ENCODE measurements at places on chromosomes 2 and 18. TPM values are rescaled to one million over a fixed set of nuclear protein-coding genes. Genes with fewer than 3 reads are reported as not detected.

DNA sequence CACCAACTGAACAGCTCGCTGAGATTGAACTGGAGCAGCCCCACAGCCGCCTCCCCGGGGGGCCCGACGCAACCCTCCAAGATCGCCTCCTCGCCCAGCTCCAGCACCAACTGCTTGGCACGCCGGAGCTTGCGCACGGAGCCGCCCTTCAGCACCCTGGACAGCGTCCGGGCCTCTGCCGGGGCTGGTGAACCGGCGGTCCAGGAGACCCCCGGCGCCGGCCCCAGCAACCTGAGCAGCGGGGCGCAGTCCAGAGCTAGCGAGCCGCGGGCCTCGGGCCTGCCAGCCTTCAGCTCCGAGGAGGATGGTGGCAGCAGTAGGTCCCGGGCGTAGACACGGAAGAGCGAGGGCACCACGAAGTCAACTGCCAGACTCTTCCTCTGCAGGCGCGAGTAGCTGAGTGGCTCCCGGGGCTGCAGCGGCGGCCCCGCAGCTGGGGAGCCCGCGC, 1.2 kb downstream of the ALK start:
- no peak overlapping the region for H3K4me3 ChIP-seq
- no peaks in the 10 kb centered on the region for H3K4me1 ChIP-seq
- H3K36me3 ChIP-seq: no peaks in the 10 kb centered on the region
- no peak overlapping the region for H3K27ac ChIP-seq
- DNase-seq: no peak
- H3K27me3 ChIP-seq: peaks cover 28% of the 10 kb centered on the region

GRCh38 chr2:76737607-76738006, 784.6 kb downstream of the LRRTM4 start:
- no peak overlapping the region for H3K4me3 ChIP-seq
- no peaks in the 10 kb centered on the region for H3K4me1 ChIP-seq
- no peaks in the 10 kb centered on the region for H3K27me3 ChIP-seq
- H3K27ac ChIP-seq: no peak overlapping the region
- no peak for DNase-seq

CDC42EP3 gene
- total RNA-seq: 152 TPM

GRCh38 chr18:6004119-6004518, 108.8 kb upstream of the TMEM200C start:
- no peaks in the 10 kb centered on the region for H3K27me3 ChIP-seq
- H3K36me3 ChIP-seq: no peaks in the 10 kb centered on the region
- H3K4me1 ChIP-seq: peaks cover 7% of the 10 kb centered on the region

GRCh38 chr2:30266051-30266621, 34.8 kb downstream of the LBH start:
- H3K4me3 ChIP-seq: no peak overlapping the region
- H3K27me3 ChIP-seq: no peaks in the 10 kb centered on the region
- H3K27ac ChIP-seq: peak overlapping the region; percentile 100

GRCh38 chr2:221810245-221810644, 238.1 kb upstream of the EPHA4 start:
- no peaks in the 10 kb centered on the region for H3K36me3 ChIP-seq
- no peak for DNase-seq
- H3K4me1 ChIP-seq: no peaks in the 10 kb centered on the region
- no peak overlapping the region for H3K4me3 ChIP-seq
- H3K27ac ChIP-seq: no peak overlapping the region
